ENCODE measurements at places on chromosomes 1 and 21.

- no peak for DNase-seq
These were observed 35.2 kb downstream of the SPAG17 start for GRCh38 chr1:118149799-118150198.

DNA sequence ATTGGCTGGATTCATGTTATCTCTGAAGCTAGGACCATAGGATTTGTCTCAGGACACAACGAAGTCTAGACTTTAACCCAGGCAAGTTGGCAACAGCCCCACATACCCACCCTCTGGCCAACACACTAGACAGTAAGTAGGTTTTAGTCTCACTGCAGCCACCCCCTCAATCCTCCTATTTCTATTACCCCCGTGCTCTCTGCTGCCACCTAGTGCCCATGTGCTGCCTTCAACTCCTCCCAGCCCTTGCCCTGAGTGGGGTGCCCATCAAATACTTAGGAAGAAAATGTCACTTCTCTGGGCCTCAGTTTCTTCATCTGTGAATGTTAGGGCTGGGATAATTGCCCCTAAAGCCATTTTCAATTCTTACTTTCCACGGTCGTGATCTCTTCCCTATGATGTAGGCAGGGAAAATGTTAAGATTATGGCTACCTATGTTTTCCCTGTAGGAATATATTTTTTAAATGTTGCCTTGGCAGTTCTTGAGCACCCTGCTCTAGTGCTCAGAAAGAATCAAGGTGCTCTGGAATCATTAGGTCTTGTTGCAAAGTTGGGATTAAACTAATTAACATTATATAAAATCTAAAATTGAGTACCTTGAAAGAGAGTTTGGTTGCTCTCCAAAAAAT, 213.0 kb downstream of the LMX1A start:
- no peak for DNase-seq

GRCh38 chr1:161404051-161404597, 36.4 kb upstream of the CFAP126 start:
- DNase-seq, result no peak

DNA sequence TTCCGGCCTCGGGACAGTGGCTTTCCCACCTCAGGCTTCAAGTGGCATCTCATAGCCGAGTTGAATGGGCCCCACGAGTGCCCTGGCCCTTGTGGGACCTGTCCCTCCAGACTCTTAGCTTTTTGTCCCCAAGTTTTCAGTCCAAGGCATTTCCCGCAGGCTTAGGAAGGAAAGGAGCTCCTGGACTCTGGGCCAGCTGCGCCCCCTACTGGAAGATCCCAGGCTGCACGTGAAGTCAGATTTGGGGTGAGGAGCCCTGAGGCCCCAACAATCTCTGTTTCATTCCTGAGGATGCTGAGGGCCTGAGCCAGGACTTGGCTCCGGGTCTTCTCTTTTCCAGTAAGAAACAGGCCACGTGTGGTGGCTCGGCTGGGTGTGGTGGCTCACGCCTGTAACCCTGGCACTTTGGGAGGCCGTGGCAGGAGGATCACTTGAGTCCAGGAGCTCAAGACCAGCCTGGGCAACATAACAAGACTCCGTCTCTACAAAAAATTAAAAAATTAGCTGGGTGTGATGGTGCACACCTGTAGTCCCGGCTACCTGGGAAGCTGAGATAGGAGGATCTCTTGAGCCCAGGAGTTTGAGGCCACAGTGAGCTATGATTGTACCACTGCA, 67.4 kb downstream of the ARHGEF10L start:
- DNase-seq, result peak; percentile 68

DNA sequence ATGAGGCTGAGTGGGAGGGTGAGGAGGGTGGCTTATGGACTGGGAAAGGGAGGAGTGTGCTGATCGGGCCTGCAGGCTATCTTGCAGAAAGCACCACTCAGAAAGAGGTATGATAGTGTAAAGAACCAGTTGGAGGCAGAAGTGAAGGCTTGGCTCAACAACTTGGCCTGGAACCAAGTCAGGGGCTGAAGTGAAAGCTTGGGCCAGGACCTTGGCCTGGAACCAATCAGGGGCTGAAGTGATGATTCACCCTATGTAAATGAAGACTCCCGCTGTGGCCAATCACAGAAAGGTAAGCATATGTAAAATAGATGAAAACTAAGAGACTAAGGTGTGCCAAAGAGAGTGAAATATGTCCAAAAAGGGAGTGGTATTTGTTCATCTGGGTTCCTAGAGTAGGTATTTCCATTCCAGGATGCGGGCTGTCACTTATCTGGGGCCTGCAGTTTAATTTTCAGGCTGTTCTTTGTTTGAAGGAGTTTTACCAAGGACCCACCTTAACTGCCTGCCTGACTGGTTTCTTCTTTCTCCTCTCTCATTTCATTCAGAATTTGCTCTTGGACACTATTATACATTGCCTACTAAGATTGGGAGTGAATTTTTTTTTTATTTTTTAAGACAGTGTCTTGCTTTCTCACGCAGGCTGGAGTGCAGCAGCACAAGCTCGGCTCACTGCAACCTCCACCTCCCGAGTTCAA, 5.1 kb upstream of the RFX5 start:
- no peak for DNase-seq

DNA sequence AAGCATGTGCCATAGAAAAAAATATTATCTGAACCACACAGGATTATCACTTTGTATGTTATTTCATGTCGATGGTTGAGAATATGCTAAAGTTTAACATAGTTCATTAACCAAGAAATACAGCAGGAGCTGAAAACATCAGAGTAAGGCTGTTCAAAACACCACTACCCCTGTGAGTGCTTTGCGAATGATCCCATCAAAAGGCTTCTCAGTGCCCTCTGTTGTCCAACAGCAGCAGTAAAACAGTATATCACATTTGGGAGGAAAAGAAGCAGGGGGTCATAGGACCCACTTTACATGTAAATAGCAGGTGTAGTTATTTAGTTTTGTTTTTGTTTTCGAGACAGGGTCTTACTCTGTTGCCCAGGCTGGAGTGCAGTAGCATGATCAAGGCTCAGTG, 289.4 kb upstream of the FMN2 start:
- no peak for DNase-seq

GRCh38 chr1:27862671-27863537, 9.4 kb upstream of the THEMIS2 start:
- DNase-seq, result no peak

- peak; percentile 83 for DNase-seq
These were observed at the start of gene TMEM39B for GRCh38 chr1:32072622-32073298. TMEM39B (plus strand) TSS chr1:32072939; CDS start chr1:32073048, 109 bp downstream.

GRCh38 chr1:20726118-20726911, 6.2 kb downstream of the SH2D5 start:
- DNase-seq, result no peak

- DNase-seq, result no peak
These were observed 853.8 kb downstream of the USP25 start for GRCh38 chr21:16583556-16583955.

- DNase-seq, result no peak
These were observed 271.3 kb downstream of the DNM3 start for GRCh38 chr1:172112576-172112975.

- no peak for DNase-seq
These were observed 80.3 kb upstream of the DPH5 start for GRCh38 chr1:101105877-101106276.
